ENCODE measurements at places on chromosomes 13 and 19.

DNA sequence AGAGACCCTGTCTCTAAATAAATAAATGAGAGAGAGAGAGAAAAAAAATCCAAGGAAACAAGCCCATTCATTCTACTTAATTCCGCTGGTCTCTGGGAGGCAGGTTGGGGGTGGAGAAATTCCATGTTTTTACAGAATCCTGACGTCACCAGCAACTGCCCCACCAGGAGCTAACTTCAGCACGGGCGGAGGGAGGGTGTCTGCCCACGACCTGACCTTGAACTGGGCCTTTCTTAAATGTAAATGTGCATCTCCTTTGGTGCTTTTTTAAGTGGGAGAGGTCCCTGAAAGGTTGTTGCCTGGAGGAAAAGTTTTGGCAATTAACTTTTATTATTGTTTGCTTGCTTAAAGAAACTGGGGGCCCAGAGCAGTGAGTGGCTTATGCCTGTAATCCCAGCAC is 15.5 kb downstream of the KLF2 start:
- DNase-seq = no peak

DNA sequence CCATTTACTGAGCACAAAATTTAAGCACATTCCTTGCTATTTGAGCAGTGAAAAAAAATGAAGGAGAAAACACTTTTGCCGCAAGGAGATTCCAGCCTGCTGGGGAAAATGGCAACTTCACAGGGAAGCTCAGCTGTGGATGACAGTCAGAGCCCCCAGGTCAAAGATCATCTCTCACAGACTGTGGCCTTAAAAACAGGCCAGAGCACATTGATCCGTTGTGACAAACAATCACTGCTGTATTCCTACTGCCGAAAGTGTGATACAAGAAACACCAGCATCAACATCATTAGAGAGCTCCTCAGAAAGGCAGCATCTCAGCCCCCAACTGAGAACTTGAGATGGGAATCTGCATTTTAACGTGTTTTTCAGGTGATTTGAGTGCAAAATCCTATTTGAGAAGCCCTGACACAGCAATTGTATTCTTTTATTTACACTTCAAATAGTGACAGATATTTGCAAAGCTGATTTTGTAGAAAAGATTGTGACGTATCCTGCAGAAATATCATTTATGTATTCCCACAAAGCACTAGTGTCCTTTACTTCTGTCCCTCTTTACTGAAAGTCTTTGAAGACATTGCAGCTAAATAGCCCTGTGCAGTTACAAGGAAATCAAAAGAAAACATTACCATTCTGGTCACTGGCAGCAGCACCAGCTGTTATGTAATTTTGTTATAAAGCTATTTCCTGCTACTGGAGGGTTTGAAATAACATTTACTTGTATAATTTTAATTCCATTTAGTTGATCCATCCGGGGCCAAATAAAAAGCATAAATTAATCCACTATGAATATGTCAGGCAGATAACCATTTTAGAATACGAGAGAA is 652.0 kb downstream of the LIG4 start:
- no peak for DNase-seq

- DNase-seq = no peak
Observed at GRCh38 chr19:2453431-2454025, 3.2 kb downstream of the LMNB2 start.

DNA sequence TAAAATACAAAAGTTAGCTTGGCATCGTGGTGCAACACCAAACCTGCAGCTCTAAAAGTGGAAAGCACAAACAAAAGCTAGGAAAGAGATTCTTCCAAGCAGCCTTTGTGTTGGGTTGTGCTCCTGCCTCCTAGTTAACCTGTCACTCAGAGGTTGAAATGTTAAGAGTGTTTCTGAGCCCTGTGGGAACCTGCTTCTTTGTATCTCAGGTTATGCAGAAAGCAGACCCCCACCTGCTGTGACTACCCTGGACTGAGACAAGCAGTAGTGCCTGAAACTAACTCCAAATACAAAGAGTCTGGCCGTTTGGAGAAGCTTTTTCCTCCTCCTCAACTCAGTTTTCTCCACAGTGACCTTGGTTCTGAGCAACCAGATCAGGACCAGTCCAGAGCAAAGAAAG is 158.4 kb upstream of the CSNK1A1L start:
- DNase-seq = no peak

DNA sequence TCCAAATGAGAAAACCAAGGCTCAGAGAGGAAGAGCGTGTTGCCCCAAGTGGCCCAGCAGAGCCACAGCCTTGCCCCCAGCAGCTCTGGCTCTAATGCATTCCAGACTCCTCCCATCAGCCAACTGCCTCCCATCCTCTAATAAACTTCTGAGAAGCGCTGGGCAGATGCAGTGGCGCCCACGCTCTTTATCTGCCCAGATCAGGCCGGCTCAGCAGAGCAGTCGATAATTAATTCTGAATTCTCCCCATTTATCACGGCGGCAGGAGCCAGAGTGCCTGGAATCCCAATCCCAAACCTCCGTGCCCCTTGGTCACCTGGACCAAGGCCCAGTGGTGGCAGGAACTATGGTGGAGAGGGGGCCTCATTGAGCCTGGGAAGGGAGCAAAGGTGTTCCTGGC is 13.9 kb downstream of the TINCR start:
- DNase-seq = no peak

DNA sequence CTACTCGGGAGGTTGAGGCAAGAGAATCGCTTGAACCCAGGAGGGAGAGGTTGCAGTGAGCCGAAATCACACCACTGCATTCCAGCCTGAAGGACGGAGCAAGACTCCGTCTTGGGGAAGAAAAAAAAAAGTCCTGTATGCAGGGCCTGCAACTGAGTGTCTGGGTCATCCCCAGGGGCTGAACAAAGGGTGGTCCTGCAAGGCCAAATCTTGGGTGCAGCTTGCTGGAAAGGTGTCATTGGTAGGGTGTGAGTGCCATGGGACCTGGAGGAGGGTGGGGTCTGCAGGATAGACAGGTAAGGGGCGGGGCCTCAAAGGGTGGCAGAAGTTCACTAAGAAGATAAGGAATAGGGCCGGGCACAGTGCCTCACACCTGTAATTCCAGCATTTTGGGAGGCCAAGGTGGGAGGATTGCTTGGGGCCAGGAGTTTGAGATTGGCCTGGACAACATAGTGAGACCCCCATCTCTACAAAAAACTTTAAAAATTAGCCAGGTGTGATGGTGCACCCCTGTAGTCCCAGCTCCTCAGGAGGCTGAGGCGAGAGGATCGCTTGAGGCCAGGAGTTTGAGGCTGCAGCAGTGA is 31.5 kb downstream of the ZSWIM4 start:
- no peak for DNase-seq

GRCh38 chr13:41019578-41020347 is 647 bp upstream of the ELF1 start:
- no peak for DNase-seq

- peak; percentile 50 for DNase-seq
Observed at GRCh38 chr13:45047394-45048310, 58.3 kb downstream of the GPALPP1 start.

GRCh38 chr19:8988204-8988603 is 22.0 kb downstream of the MUC16 start:
- DNase-seq = no peak

- DNase-seq = peak; percentile 42
Observed at GRCh38 chr19:43639519-43640423, at the start of gene CADM4. CADM4 (minus strand) TSS chr19:43639850; CDS start chr19:43639790, 60 bp downstream.

DNA sequence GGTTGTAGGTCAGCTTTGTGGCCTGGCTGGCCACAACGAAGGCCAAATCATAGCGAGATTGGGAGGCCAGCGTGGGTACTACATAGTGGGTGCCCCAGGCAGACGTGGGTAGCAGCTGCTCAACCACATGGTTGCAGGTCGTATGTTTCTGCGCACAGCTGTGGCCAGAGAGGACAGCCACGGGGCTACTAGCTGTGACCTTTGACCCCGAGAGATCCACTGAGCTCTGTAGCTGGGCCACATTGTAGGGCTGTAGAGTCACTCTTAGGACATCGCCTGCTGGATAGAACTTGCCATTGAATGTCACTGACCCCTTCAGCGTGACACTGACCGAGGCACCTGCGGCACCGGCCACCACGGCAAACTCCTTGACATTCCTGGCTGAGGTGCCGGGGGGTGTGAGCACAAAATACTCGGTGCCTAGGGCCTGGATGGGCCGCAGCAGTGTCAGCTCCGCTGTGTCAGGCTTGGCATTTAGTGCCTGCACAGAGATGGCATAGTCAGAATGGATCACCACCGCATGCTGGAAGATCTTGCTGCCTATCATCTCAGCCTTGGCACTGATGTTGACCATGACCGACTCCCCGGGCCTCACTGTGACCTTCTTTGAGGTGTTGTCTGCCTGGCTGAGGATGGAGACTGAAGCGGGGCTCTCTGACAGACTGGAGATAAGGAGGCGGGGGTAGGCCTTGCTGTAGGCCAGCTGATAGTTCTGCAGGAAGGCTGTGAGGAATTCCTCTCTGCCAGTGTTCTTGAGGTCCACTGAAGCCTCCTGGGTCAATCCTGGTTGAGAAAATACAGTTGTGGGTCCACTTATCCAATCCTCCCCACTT is 6.7 kb downstream of the FCGBP start:
- DNase-seq = no peak

DNA sequence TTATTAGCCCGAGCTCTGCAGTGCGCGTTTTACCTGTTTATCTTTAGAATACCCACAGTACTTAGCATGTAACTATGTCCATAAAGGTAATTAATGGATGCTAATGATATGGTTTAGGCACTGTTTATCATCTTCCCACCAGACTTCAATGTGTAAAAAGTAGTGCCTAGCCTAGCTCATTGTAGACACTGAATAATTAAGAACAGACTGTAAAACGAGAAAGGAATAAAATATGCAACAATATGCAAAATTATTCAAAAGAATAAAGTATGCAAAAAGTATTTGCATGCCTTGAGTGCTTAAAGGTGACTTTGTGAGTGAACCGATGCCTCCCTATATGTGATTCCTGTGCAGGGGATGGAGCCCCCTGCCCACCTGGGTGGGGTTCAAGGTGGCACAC is 35.7 kb upstream of the RNF113B start:
- DNase-seq = no peak

- no peak for DNase-seq
Observed at GRCh38 chr13:102913914-102914313, 68.1 kb downstream of the ERCC5 start.

DNA sequence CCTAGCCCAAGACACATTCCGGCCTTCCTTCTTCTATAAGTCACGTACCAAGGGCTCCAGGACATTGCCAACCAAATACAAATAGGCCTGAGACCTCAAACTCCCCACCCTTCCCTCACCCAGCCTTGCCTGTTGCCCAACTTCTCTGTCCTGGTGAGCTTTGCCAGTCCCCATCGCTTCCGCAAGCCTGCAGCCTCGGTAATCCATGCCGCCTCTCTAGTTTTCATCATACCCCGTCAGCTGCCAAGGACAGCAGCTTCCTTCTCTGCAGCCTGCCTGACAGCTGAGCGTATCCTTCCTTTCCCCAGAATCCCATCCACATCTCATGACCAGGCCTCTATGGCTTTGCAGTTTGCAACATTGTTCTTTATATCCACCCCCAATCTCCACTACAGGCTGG is 36.6 kb upstream of the POMP start:
- no peak for DNase-seq

- DNase-seq = no peak
Observed at GRCh38 chr13:98097749-98098148, 45.1 kb upstream of the FARP1 start.

- no peak for DNase-seq
Observed at GRCh38 chr13:105363261-105364190, 1171.9 kb downstream of the EFNB2 start.

- no peak for DNase-seq
Observed at GRCh38 chr13:113669755-113670341, 2.8 kb downstream of the GRK1 start.

GRCh38 chr13:101763191-101763590 is 310.7 kb downstream of the ITGBL1 start:
- DNase-seq = no peak

DNA sequence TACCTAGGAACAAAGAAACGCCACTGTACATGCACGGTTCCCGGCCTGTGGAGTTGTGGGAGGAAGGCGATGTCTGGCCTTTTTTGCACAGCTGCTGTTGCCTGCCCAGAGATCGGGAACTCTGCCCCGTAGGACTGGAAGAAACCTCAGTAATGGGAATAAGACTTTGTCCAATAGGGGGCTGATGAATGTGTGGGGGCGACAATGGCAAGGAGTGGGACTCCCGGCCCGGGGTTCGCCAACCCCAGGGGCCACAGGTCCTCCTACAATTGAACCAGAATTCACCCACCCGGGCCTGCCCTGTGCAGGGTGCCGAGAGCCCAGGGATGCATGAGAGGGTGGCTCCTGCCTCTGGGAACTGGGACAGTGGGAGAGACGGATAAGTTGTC is 2.0 kb upstream of the CEBPA start:
- DNase-seq = no peak

DNA sequence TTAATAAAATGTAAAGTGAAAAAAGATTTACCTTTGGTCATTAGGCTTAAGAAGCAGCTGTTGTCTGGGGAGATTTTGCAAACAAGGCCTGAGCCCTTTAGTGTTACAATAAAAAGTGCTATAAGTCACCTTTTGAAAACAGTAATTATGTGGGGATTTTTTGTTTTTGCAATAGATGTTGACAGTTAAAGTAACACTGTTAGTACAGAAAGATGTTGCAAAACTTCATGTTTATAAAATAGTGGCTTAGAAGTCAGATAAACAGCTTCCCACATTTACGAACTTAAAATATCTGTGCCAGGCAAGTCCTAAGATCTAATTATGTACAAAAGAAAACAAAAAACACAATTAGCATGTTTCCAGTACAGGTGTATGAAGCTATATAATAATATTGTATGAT is 138.0 kb upstream of the IRS2 start:
- no peak for DNase-seq

DNA sequence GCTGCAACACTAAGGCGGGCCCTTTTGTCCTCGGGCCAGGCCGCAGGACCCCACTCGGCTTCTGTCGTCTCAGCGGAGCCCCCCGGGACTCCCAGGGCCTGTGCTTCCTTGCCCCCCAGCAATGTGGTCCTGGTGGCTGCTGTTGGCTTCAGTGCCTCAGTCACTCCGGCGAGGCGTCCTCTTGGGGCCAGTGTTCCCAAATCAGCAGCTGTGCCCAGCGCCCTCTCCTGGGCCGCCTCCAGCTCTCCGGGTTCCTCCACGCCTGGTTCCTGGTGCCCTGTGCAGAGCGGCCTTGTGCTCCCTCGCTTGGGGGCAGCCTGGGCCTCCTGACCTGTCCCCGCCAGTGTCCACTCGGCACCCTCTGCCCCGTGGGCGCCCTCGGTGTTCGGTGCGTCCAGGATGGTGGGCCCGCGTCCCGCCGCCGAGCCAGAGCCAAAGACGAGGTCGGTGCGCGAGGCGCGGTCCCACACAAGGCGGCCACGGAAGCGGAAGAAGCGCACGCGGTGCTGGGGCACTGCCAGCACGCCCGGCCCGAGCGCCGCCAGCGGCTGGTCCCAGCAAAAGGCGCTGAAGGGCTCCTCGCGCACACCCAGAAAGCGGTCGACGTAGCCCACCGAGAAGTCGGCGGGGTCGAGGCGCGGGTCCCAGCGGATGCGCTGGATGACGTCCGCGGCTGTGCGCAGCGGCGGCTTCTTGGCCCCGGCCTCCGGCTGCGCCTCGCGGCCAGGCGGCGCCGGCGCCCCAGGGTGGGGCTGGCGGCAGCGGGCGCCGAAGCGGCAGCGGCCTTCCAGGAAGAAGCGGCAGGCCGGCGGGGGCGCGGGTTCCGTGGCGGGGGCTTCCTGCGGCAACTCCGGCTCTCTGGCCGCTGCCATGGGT is 685 bp downstream of the LENG9 start:
- peak; percentile 37 for DNase-seq
